BJ (cell line): ENCODE measurements at places on chromosomes 7 and 10.

- no peak for DNase-seq
These were observed 104.5 kb downstream of the CXCL12 start for GRCh38 chr10:44280226-44281014.

GRCh38 chr10:13678101-13678843 is 91.5 kb downstream of the PRPF18 start:
- DNase-seq: no peak

DNA sequence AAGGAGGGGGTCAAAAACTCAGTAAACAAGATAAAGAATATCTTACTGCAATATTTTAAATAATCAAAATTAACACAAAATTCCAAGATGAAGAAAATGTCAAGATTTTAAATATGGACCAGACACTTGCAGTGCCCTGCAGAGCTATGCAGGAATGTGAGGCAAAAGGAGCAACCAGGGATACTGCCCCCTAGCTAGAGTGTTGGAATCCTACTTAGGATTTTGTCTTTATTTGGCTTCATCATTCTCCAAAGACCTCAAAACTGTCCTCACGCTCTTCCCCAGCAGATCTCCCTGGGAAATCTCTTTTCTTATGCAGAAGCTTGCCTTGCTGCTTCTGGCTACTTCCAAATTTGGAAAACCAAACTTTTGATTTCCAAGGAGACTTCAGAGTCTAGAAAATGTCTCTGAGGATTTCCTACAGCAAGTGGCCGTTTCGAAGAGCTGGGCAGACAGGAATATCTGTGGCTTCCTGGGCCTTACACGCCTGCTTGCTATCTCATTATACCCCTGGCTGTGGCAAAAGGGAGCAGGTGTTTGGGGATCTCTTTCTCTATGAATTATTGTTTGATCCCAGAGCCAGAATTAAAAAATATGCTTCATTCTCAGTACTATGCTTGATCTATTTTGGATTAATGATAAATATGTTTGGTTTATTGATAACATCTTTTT is 232.2 kb upstream of the BMPER start:
- no peak for DNase-seq

GRCh38 chr10:123972481-123973401 is 81.1 kb upstream of the CPXM2 start:
- DNase-seq: no peak

- no peak for DNase-seq
These were observed 78.7 kb upstream of the PDK4 start for GRCh38 chr7:95675016-95675415.

DNA sequence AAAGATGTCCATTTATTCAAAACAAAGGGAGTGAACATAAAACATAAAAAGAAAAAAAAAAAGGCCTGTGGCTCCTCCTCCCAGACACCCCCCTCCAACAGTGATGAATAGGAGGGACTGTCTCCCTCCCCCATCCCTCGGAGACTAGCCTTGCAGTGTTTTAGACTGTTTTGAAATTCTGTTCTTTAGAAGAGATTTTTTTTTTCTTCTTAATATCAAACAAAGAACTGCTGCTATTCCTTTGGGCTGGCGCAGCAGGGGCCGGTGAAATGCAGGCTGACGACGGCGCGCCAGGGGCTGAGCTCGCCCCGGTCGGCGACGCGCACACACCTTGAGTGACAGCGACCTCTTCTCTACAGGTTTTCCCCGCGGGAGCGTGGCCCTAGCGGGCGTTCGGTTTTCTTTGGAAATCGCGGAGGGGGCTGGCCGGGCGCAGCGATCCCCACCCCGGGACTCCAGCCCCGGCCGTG is at the start of gene LANCL2:
Gene LANCL2, plus strand, starts transcription at position 133 of the 470 bp plus-strand sequence. CDS start 689 bp downstream, outside the sequence.
- no peak for DNase-seq

DNA sequence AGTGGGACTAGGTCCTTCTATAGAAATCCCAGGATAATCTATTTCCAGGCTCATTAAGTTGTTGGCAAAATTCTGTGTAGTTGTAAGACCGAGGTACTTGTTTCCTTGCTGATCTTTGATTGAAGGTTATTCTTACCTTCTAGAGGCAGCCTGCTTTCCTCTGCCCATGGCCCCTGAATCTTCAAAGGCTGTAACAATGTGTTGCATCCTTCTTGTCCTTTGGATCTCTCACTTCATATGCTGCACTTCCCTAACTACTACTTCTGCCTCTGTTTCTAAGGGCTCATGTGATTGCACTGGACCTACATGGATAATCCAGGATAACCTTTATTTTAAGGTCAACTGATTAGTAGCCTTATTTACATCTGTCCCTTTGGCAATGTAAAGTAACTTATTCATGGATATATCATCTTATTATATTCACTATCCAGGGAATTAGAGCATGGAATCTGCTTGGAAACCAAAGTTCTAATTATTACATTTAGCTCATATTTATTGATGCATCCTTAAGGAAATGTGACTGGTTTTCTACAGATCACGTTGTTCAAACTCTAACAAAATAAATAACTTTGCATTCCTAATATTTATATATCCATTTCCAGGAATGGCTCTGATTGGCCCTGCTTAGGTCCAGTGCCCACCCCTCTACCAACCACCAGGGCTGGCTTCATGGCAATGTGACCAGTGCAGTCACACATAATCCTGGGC is 85.6 kb downstream of the IMMP2L start:
- DNase-seq: no peak

GRCh38 chr7:32088451-32088881 is 18.3 kb upstream of the PDE1C start:
- DNase-seq: no peak

GRCh38 chr10:101284101-101284743 is 55.0 kb upstream of the LBX1 start:
- DNase-seq: no peak

GRCh38 chr10:116241642-116242410 is 31.2 kb downstream of the GFRA1 start:
- peak; percentile 22 for DNase-seq

- no peak for DNase-seq
These were observed 22.6 kb upstream of the PDIA4 start for GRCh38 chr7:149050941-149051340.

- DNase-seq: no peak
These were observed 13.5 kb upstream of the RALA start for GRCh38 chr7:39609935-39610263.

- DNase-seq: no peak
These were observed 114.3 kb downstream of the LMBR1 start for GRCh38 chr7:156778668-156779067.

DNA sequence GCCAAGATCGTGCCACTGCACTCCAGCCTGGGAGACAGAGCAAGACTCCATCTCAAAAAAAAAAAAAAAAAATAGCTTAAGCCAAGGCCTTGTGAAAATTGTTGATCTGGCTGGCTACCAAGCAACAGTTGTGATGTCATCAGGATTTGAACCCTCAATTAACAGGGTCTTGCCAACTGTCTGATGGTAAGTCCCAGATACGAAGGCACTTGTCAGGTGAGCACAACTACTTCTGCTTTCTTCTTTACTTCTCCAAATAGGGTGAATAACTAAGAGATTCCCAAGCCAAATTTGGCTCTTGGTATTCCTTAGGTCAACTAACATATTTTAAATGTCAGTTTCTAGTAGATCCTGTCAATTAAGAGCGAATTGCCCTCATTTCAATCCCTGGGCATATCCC is 47.4 kb downstream of the ANKRD61 start:
- no peak for DNase-seq

GRCh38 chr10:79274279-79275104 is 72.8 kb upstream of the PPIF start:
- peak; percentile 42 for DNase-seq
